ENCODE measurements at places on chromosomes 11 and 22. TPM values are rescaled to one million over a fixed set of nuclear protein-coding genes. Genes with fewer than 3 reads are reported as not detected.

TMEM86A gene
- total RNA-seq, result 0.21 TPM

DBX1 gene
- not detected for total RNA-seq

KCNJ4 gene
- total RNA-seq, result 0.22 TPM

PGR gene
- not detected for total RNA-seq

CCS gene
- 27.2 TPM for total RNA-seq

INSC gene
- not detected for total RNA-seq

GLB1L3 gene
- total RNA-seq, result not detected

PGA4 gene
- total RNA-seq, result not detected

PKDREJ gene
- total RNA-seq, result not detected

SLC22A12 gene
- total RNA-seq, result not detected

GAL3ST1 gene
- 8.0 TPM for total RNA-seq

CCT8L2 gene
- not detected for total RNA-seq
